Midbrain (tissue), 1 donor: ENCODE measurements at places on chromosomes 2 and 18.

- DNase-seq = no peak
Observed at GRCh38 chr2:17736989-17737388, 16.6 kb downstream of the SMC6 start.

DNA sequence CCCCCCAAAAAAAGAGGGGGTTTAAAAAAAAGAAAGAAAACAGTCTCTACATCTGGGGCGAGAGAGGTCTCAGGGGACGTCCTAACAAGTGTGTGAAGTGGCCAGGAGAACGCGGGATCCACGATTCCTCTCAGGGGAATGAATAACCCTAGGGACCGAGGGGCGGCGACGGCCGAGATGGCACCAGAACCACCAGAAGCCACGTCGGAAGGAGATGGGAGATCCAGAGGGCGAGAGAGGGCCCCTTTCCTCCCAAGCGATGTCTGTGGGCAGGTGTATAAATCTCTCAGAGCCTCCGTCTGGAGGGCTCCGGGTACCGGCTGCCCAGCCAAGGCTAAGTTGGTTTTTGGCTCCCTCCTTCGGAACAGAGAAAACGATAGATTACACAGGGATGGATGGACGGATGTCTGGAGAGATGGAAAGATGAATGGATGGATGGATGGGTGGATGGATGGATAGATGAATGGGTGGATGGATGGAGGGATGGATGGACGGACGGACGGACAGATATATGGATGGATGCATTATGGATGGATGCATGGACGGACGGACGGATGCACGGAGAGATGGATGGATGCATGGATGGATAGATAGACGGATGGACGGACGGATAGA is 1.7 kb downstream of the EPHA4 start:
- no peak for DNase-seq

DNA sequence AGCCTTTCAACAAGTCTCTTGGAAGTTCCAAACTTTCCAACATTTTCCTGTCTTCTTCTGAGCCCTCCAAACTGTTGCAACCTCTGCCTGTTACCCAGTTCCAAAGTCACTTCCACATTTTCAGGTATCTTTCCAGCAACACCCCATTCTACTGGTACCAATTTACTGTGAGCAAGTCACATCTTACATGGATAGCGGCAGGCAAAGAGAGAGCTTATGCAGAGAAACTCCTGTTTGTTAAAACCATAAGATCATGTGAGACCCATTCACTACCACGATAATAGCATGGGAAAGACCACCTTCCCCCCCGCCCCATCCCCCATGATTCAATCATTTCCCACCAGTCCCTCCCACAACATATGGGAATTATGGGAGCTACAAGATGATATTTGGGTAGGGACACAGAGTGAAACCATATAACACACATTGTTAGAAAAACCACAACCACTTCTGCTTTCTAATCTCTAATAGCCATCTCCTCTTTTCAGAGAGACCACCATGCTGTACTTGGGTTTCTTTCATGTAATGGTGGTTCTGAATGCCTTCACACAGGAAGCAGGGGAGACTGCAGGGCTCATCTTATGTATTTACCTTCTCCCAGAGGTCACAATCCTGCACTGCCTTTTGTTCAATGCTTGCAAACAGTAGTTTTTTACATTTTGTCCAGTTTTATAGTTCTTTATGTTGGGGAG is 46.0 kb upstream of the CALCRL start:
- DNase-seq = no peak

DNA sequence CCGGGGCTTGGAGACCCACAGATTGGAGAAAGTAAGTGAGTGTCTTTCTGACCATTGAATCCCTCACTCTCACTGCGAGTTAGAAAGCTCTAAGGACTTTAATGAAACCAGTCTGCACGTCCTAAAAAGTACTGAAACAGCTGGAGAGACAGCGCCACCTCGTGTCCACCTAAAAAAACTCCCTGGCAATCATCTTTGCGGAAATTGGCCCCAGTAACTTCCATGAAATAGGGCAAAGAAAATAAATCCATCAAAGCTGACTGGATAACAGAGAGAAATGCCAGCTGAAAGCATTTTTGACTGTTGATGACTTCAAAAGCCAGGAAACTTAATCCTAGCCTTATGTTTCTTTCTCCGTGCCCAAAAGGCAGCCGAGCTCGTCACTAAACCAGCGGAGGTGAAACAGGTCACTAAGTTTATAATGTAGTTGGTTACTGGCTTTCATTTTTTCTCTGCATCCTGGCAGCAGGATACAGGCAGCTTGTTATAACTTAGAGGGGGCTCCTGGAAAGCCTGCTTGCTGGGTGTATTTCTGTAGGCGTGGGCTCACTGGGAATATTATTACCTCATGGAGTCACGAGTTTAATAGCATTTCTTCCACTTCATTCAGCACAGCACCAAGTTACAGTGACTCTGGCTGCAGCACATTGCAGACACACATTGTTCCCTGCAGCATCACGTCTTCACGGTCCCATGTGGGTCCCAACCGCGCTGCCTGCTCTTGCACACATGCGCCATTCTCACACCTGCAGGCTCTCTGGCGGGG is 266.5 kb downstream of the HRH4 start:
- peak; percentile 81 for DNase-seq

- DNase-seq = no peak
Observed at GRCh38 chr2:5472673-5473072, 219.5 kb upstream of the SOX11 start.

GRCh38 chr2:134501476-134502091 is 217.2 kb downstream of the TMEM163 start:
- DNase-seq = no peak

GRCh38 chr2:67455219-67456142 is 58.3 kb downstream of the ETAA1 start:
- DNase-seq = no peak

GRCh38 chr18:76880026-76880425 is 57.7 kb downstream of the ZNF236 start:
- no peak for DNase-seq

DNA sequence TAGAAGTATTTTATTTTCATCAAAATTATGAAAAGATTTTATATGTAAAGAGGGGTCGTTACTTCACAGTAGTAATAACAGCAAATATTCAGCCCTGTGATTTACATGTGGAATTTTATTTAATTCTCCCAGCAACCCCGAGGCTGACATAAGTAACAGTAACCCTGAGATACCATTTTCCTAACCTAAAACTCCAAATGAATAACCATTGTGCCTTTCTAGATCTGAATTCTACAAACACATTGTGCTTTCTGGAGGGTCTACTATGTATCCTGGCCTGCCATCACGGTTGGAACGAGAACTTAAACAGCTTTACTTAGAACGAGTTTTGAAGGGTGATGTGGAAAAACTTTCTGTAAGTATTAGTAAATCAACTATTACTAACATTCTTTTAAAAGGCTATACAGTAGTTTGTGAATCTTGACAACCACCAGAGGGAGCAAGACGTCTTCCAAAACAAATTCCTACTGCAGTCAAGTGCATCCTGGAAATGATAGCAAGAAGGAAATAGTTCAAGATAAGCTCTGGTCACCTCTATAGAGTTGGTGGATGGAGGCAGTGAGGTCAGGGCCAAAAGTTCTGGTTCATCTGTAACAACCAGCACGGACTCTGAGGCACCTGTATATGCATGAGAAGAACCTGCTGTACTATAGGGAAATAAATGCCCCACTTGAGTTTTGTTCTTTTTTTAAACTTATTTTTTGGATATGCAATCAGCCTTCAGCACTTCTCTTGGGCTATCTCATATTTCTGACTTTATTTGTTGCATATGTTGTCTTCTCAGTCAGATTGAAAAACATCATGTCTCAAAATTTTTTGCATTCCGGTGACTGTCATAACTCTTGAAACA is 37.4 kb downstream of the ACTR2 start:
- peak; percentile 61 for DNase-seq

GRCh38 chr18:6576718-6577375 is 152.7 kb upstream of the ARHGAP28 start:
- DNase-seq = no peak

DNA sequence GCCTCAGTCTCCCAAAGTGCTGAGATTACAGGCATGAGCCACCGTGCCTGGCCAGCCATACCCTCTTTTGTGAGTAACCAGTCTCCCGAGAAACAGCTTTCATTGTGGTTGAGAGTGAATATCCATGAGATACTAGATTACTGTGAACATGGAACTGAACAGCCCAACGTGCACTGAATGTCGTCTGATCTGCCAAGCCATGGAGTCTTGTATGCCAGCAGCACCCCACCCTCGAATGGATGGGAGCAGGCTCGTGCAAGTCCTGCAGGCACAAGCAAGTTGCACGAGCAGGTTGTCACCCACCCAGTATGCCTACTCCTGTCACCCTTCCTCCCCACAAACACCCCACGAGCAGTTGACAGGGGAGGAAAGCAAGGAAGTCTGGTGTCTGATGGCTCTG is 36.5 kb upstream of the TFCP2L1 start:
- no peak for DNase-seq

- DNase-seq = no peak
Observed at GRCh38 chr2:132909427-132909826, 239.4 kb upstream of the LYPD1 start.

GRCh38 chr2:62149708-62150107 is 46.2 kb upstream of the B3GNT2 start:
- DNase-seq = no peak

GRCh38 chr2:212032032-212032431 is 506.6 kb downstream of the ERBB4 start:
- no peak for DNase-seq

DNA sequence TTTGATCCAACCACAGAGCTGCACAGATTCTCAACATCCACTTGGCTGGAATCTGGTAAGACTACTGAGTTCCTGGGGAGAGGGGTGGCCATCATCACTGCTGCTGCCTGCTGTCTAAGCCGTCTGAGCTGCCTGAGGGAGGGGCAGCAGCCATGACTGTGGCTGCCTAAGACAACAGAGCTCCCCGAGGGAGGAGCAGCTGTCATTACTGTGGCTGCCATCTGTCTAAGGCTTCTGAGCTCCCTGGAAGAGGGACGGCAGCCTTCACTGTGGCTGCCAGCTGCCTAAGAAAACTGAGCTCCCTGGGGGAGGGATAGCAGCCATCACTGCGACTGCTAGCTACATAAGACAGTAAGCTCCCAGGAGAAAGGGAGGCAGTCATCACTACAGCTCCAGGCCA is 584.4 kb downstream of the NR4A2 start:
- DNase-seq = no peak

DNA sequence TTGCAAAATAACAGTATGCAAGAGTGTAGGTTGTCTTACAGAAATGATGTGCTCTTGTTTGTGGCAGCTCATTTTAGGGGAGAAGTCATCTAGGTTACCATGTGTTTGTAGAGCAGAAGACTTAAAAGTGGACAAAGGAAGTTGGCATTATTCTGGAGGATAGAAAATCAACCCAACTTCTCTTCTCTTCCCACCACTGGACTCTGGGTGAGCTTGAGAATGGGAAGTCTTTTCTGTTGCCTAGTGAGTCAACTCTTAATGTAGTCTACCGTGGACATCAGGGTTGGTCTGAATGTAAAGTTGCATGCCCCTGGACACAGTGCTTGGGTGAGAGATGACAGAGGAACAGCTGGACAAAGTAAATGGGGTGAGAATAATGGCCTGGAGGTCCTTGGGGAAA is 98.3 kb downstream of the FMNL2 start:
- DNase-seq = no peak

DNA sequence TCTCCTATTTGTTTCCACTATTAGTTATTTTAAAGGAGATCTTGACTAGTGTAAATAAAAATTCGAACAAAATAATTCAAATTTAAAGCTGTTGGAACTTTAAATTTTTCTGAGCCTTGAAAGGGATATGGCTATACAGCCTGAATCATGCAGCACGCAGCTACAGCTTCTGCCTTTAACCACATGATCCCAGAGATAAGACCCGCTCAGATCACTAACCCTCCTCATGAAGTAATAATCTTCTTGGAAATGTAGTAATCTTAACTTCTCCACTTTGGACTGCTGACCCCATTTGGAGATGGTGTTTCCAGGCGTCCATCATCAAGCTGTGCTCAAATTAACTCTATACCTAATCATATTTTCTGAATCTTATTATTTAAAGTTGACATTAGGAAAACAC is 336.6 kb downstream of the DSC3 start:
- DNase-seq = no peak

- no peak for DNase-seq
Observed at GRCh38 chr2:110812726-110813645, 80.6 kb downstream of the ACOXL start.

GRCh38 chr2:231590614-231591013 is 2.0 kb upstream of the TEX44 start:
- DNase-seq = no peak

- no peak for DNase-seq
Observed at GRCh38 chr2:19356545-19357401, 1.6 kb downstream of the OSR1 start.

- no peak for DNase-seq
Observed at GRCh38 chr2:108923736-108924579, 65.1 kb downstream of the EDAR start.

GRCh38 chr2:194304191-194304590 is 1352.8 kb upstream of the SLC39A10 start:
- no peak for DNase-seq

DNA sequence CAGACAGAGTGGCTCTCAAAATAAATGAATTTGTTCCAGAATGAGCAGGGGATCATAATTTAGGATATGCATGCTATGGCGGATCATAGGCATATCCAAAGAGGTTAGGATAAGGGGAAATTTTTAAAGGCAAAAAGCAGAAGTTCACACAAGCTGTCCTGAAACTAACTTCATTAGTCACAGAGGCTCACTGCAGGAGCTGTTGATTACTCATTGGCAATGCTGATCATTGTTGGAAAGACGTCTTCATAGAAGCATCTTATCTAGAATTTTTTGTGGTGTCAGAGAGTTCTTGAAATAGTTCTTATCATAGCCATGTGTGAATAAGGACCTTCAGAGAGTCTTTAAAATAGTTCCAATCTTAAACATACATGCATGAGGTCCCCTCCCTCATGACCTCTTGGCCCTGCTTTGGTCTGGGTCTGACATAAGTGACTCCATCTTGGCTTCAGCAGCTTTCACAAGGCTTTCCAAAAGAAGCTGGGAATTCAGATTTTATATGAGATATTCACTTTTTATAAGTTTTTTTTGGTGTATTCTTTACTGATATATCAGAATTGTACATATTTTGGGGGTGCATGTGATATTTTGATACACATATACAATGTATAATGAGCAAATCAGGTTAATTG is 7.5 kb upstream of the CCDC195 start:
- no peak for DNase-seq
